ENCODE measurements at places on chromosomes 3 and 15. TPM values are rescaled to one million over a fixed set of nuclear protein-coding genes. Genes with fewer than 3 reads are reported as not detected.

PROK2 gene
- total RNA-seq, result 0.82 TPM

ELP6 gene
- total RNA-seq, result 35.5 TPM

THSD4 gene
- total RNA-seq, result 65.6 TPM

FBLN2 gene
- total RNA-seq, result 34.4 TPM

RAD51 gene
- total RNA-seq, result 2.7 TPM

SECISBP2L gene
- total RNA-seq, result 58.8 TPM

GNAT1 gene
- not detected for total RNA-seq

APEH gene
- total RNA-seq, result 104 TPM

STRIT1 gene
- total RNA-seq, result 2.0 TPM

GRAMD1C gene
- total RNA-seq, result 29.0 TPM

Data from metanephros (tissue), 2 donors.